ENCODE measurements at places on chromosomes 2 and 18.

DNA sequence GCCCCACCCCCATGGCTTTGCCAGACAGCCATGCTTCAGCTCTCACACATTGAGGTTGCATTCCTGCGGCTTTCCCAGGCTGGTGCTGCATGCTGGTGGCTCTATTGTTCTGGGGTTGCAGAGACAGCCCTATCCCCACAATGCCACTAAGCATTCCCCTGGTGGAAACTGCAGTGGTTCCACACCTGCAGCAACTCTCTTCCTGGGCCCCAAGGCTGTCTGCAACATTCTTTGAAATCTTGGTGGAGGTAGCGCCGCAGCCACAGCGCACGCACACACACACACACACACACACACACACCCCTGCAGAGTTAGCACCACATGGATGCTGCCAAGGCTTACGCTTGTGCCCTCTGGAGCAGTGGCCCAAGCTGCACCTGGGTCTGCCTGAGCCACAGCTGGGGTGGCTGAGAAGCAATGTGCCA lies 21.4 kb downstream of the SFXN5 start:
- no peak for DNase-seq
- no peaks in the 10 kb centered on the region for H3K4me1 ChIP-seq
- no peaks in the 10 kb centered on the region for H3K36me3 ChIP-seq
- no peak overlapping the region for H3K4me3 ChIP-seq
- H3K27me3 ChIP-seq = no peaks in the 10 kb centered on the region
- H3K27ac ChIP-seq = no peak overlapping the region

DNA sequence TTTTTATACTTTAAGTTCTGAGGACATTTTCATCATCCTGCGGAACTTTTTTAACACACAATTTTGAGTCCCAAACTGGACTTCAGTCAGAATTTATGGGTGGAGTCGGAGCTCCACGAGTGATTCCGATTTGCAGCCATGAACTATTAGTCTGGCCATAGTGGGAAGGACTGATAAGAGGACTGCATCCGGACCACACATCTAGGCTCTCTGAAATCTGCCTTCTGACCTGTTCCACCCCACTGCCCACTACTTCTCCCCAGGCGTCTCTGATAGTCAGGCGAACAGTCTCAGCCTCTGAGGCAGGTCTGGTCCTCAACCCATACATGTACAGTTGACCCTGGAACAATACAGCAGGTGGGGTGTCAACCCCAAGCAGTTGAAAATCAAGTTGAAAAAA lies 5.2 kb downstream of the MRPL35 start:
- no peak overlapping the region for H3K4me3 ChIP-seq
- no peak overlapping the region for H3K27ac ChIP-seq
- DNase-seq = no peak
- H3K4me1 ChIP-seq = no peaks in the 10 kb centered on the region
- peaks cover 7% of the 10 kb centered on the region for H3K36me3 ChIP-seq
- H3K27me3 ChIP-seq = no peaks in the 10 kb centered on the region

GRCh38 chr2:152548996-152549395 lies 168.3 kb downstream of the PRPF40A start:
- H3K36me3 ChIP-seq = no peaks in the 10 kb centered on the region
- no peaks in the 10 kb centered on the region for H3K4me1 ChIP-seq
- H3K27me3 ChIP-seq = no peaks in the 10 kb centered on the region

GRCh38 chr18:23136326-23137096 lies 1.2 kb downstream of the CABLES1 start:
- H3K36me3 ChIP-seq = no peaks in the 10 kb centered on the region
- H3K4me1 ChIP-seq = no peaks in the 10 kb centered on the region
- H3K27me3 ChIP-seq = no peaks in the 10 kb centered on the region
- H3K27ac ChIP-seq = peak overlapping the region; percentile 50
- DNase-seq = peak; percentile 9
- peak overlapping the region; percentile 44 for H3K4me3 ChIP-seq

- no peak for DNase-seq
- peak overlapping the region; percentile 71 for H3K4me3 ChIP-seq
- no peak overlapping the region for H3K27ac ChIP-seq
- no peaks in the 10 kb centered on the region for H3K36me3 ChIP-seq
- no peaks in the 10 kb centered on the region for H3K27me3 ChIP-seq
These were observed 579 bp downstream of the LOXL3 start for GRCh38 chr2:74552914-74553811.

DNA sequence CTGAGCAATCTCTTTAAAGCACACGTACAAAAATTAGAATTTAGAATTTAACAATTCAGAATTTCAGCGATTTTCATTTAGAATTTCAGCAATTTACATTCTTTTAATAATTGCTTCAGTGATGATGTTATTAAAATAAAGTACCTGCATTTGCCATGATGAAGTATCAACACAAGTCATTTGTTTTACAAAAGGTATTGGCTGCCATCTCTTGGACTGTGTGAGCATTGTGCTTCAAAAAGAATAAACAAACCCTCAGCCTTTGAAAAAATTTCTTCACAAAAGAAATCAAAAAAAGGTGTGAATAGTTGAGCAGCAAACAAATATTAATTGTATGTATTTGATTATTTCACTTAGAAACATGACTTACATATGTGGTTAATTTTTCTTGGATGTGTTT lies 27.1 kb upstream of the ZC3H15 start:
- H3K27me3 ChIP-seq = no peaks in the 10 kb centered on the region
- no peak overlapping the region for H3K27ac ChIP-seq
- H3K4me3 ChIP-seq = no peak overlapping the region
- H3K4me1 ChIP-seq = no peaks in the 10 kb centered on the region
- DNase-seq = no peak
- H3K36me3 ChIP-seq = no peaks in the 10 kb centered on the region

DNA sequence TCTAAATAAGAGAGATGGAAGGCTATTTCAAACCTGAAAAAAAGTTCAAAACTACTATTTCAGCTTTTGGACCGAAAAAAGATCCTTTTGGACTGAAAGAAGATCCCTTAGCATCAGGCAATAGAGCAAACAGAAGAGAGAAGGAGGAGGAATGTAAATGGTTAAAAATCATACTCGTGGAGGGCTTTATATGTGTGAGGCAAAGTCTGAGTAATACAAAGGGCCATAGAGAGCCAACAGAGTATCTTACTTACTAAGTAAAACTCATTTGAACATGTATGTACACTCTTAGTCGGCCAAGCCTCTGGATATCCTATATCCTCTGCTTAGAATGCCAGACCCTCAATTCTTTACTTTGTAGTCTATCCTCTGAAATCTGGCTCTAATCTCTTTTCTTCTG lies 55.7 kb downstream of the ITSN2 start:
- DNase-seq = no peak
- H3K4me3 ChIP-seq = no peak overlapping the region
- H3K27me3 ChIP-seq = no peaks in the 10 kb centered on the region
- no peaks in the 10 kb centered on the region for H3K4me1 ChIP-seq

DNA sequence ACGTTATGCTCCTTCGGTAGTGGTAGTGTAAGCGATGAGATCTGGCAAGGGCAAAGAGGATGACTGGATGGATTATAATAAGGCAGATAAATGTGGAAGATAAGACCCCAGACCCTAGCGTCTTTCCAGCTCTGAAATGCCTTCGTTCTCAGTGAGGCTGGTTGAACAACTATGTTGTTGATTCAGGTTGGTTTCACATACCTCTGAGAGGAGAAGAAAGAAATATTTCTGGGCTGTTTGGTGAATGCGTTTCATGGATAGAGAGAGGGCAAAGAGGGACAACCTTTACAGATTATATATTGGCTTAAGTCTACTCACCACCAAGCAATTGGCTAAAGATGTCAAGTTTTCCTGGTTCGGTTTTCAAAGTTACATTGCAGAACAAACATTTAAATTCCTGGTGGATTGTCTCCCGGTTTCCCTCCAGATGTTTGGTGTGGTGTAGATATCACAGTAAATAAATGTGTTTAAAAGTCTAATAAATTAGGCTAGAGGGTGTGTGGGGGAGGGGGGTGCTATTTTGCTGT lies 190.1 kb upstream of the GLI2 start:
- no peak overlapping the region for H3K4me3 ChIP-seq
- no peak overlapping the region for H3K27ac ChIP-seq
- no peak for DNase-seq
- no peaks in the 10 kb centered on the region for H3K27me3 ChIP-seq
- no peaks in the 10 kb centered on the region for H3K4me1 ChIP-seq

DNA sequence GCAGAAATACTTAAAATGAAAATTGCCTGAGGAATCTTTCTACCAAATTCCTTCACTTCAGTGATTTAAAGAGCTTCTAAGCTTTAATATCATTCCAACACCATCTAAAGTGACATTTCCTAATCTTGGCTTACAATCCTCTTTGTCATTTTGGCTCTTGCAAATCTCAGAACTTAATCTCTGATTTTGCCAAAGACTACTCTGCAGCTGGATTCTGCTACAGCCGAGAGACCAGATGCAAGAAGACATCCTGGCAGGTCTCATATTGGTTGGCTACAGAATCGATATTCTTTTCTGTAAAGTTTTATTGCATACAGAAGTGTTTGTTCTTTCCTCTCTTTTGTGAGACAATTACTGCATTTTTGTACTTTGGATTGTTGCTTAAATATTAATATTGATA lies 716.5 kb upstream of the LRATD1 start:
- no peaks in the 10 kb centered on the region for H3K36me3 ChIP-seq
- no peaks in the 10 kb centered on the region for H3K27me3 ChIP-seq
- H3K27ac ChIP-seq = no peak overlapping the region
- no peak for DNase-seq
- H3K4me1 ChIP-seq = no peaks in the 10 kb centered on the region

DNA sequence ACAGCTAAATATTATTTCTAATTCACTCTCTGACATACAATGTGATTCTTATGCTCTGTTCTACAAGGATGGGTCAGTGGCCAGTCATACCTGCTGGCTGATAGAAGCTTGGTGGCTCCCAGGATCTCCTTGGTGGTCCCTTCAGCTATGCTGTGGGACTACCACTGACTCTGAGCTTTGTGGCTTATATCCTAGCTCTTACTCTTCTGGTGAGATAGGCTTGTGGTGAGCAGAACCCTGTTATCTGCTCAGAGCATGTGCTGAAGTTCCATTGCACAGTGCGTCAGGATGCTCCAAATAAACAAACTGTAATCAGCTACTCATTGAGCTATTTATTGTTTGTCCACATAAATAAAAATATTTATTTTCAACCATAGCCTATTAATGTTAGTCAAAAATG lies 51.7 kb downstream of the MFSD6 start:
- DNase-seq = no peak
- no peaks in the 10 kb centered on the region for H3K4me1 ChIP-seq
- no peak overlapping the region for H3K4me3 ChIP-seq
- no peaks in the 10 kb centered on the region for H3K36me3 ChIP-seq
- H3K27ac ChIP-seq = no peak overlapping the region
- H3K27me3 ChIP-seq = no peaks in the 10 kb centered on the region

- no peak for DNase-seq
- H3K4me1 ChIP-seq = no peaks in the 10 kb centered on the region
- no peak overlapping the region for H3K27ac ChIP-seq
- H3K4me3 ChIP-seq = no peak overlapping the region
These were observed 69.1 kb downstream of the HS6ST1 start for GRCh38 chr2:128249555-128249954.

- no peaks in the 10 kb centered on the region for H3K36me3 ChIP-seq
- peaks cover 5% of the 10 kb centered on the region for H3K27me3 ChIP-seq
- H3K4me1 ChIP-seq = no peaks in the 10 kb centered on the region
- H3K4me3 ChIP-seq = no peak overlapping the region
- no peak overlapping the region for H3K27ac ChIP-seq
These were observed 262.8 kb upstream of the PARD3B start for GRCh38 chr2:204282525-204282924.

DNA sequence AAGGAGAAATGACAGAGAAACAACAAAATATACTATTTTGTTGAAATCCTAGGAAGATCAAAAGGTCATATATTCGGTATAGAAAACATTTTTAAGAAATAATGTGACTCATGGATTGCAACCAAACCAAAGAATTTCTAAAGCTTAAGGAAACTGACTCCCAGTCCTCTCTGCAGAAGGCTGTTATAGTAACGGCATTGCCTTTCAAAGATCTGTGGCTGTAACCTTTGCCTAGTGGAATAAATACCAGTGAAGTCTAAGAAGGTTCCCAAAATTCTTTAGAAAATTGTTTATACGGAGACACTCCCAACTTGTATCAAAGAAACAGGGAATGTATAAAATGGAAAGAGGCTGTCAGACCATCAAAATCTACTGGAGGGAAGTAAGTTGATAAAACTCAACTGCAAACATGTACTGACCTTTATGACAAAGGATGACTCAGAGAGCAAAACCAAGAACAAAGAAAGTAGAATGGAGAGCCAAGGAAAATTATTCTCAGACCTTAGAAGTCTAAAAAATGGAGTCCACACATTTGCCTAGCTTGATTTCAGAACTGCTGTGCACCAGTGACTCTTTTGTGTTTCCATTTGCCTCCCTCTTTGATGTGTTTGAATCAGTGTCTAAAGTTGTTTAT lies 48.6 kb upstream of the FSIP2 start:
- no peak for DNase-seq
- no peak overlapping the region for H3K4me3 ChIP-seq
- H3K27ac ChIP-seq = no peak overlapping the region
- H3K27me3 ChIP-seq = no peaks in the 10 kb centered on the region
- H3K36me3 ChIP-seq = no peaks in the 10 kb centered on the region

- no peak for DNase-seq
- H3K36me3 ChIP-seq = no peaks in the 10 kb centered on the region
- no peaks in the 10 kb centered on the region for H3K27me3 ChIP-seq
- no peak overlapping the region for H3K4me3 ChIP-seq
- no peaks in the 10 kb centered on the region for H3K4me1 ChIP-seq
These were observed 38.5 kb upstream of the ATP8B1 start for GRCh38 chr18:57841568-57841967.

DNA sequence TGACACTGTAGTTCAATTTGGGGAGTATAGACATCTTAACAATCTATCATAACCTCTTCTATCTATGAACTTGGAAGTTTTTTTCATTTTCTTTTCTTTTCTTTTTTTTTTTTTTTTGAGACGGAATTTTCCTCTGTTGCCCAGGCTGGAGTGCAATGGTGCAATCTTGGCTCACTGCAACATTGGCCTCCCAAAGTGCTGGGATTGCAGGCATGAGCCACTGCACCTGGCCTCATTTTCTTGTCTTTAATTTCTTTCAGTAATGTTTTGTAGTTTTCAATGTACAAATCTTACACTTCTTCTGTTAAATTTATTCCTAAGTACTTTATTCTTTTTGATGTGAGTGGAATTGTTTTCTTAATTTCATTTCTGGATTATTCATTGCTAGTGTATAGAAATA lies 14.6 kb downstream of the ASAP2 start:
- no peaks in the 10 kb centered on the region for H3K4me1 ChIP-seq
- no peaks in the 10 kb centered on the region for H3K36me3 ChIP-seq
- H3K27me3 ChIP-seq = no peaks in the 10 kb centered on the region
- H3K4me3 ChIP-seq = no peak overlapping the region
- no peak overlapping the region for H3K27ac ChIP-seq
- DNase-seq = no peak

GRCh38 chr2:49687918-49688317 lies 533.6 kb upstream of the FSHR start:
- H3K27me3 ChIP-seq = no peaks in the 10 kb centered on the region
- no peak overlapping the region for H3K27ac ChIP-seq
- H3K4me1 ChIP-seq = no peaks in the 10 kb centered on the region
- H3K4me3 ChIP-seq = no peak overlapping the region
- DNase-seq = no peak
